ENCODE measurements at places on chromosomes 5 and 9.

DNA sequence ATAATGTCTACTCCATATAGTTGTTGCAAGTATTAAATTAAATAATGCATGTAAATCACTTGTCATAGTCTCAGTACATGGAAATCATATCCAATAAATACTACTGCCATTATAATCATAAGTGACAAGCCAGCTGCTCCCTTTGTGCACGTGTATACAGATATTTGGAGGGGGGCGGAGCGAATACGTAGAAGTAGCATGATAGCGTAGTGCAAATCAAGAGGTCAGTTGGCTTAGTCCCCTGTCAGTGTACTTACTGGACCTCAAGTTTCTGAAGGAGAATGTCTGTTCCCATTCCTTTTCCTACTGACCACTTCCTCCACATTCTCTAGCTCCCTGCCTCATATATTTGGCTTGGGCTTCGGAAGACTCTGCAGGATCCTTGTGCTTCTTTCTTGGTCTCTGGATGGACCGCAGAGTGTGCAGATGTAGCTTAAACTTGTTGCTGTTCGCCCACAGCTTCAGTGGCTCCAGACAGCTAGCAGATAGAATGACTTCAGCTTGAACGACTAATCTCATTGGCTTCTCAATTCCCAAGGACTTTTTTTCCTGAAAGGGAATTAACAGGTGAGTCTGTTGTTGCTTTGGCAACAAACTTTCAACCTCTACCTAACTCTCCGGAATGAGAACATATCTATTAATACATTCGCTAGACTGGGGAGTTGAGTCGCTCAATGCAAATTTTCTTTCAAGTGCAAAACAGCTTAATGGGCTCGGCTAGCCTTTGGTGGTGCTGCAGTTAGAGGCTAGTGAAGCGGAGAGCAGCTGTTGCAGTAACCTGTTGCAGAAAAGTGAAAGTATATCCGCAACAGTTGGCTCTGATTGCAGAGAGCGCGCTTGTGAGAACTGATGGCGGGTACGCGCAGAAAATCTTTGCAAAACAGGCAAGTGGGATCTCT lies at the start of gene PCDHB1:
PCDHB1 (plus strand) TSS at position 753 of the 899 bp plus-strand sequence; CDS start at position 850, 97 bp downstream.
- peak; percentile 61 for DNase-seq

DNA sequence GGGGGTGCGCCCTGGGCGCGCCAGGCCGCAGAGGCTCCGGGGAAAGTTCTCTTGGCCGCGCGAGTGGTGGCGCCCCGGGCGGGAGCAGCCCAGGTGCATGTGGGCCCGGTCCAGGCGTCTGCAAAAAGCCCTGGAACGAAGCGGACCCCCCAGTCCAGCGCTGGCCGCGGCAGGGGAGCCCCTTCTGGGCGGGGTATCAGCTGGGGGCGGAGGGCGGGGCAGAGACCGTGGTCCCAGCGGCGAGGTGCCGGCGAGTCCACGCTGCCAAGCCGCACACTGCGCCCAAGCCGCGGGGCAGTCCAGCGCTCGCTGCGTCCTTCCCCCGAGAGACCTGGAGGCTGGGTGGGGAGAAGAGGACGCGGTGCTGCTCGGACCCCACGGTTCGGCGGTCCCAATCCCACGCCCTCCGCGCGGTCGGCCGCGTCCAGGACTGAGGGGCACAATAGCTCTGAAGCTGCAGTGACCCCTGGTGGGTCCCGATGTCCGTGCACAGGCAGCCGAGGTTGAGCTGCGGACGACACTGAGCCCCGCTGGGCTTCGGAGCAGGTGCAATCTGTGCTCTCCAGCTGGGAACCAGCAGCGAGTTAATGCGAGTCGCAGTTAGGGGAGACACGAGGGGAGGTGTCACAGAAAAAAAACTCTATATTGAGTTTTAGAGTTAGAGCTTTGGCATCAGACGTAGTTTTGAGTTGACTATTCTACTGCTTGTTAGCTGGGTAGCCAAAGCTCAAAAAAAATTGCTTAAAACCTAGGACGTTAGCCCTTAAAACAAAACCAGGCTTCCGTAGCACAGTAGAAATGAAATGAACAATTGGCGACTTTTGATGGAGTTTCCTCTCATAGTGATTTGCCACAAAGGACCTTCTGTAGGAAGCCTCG lies 1.1 kb upstream of the EPB41L4A start:
- no peak for DNase-seq

DNA sequence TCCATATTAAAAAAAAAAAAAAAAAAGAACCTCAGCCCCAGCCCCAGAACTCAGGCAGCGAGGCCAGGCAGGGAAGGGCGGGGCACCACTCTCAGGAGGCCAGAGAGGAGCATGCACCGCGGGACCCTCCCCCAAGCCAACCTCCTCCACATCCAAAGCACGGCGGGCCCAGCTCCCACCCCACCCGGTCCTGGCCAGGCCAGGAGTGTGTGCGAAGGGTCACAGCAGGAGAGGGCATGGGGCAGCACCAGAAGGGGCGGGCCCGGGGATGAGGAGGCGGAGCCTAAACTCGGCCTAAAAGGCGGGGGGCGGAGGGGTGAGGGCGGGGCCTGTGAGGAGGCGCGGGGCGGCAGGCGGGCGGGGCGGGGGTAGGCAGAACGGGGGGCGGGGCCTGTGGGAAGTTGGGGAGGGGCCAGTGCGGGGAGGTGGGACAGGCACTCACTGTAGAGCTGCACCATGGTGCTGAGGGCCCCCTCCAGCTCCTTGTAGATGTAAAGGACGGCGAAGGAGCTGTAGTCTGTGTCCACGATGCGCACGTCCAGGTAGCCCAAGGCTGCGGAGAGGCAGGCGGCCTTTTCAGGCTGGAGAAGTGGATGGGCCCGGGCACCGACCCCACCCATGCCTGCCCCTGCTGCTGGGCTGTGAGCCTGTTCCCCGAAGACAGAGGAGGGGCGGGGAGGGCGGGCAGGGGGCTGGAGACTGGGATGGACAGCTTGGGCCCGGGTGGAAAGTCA lies 1.2 kb downstream of the LCN15 start:
- DNase-seq, result no peak

GRCh38 chr5:72830362-72830761 lies 13.9 kb downstream of the TNPO1 start:
- no peak for DNase-seq

GRCh38 chr9:29865764-29866313 lies 2292.6 kb upstream of the C9orf72 start:
- no peak for DNase-seq

- no peak for DNase-seq
Observed at GRCh38 chr9:21741151-21741550, 61.3 kb upstream of the MTAP start.

- no peak for DNase-seq
Observed at GRCh38 chr5:135546101-135546500, 10.3 kb upstream of the NEUROG1 start.

- DNase-seq, result peak; percentile 91
Observed at GRCh38 chr9:98045234-98046179, 11.0 kb upstream of the NANS start.

DNA sequence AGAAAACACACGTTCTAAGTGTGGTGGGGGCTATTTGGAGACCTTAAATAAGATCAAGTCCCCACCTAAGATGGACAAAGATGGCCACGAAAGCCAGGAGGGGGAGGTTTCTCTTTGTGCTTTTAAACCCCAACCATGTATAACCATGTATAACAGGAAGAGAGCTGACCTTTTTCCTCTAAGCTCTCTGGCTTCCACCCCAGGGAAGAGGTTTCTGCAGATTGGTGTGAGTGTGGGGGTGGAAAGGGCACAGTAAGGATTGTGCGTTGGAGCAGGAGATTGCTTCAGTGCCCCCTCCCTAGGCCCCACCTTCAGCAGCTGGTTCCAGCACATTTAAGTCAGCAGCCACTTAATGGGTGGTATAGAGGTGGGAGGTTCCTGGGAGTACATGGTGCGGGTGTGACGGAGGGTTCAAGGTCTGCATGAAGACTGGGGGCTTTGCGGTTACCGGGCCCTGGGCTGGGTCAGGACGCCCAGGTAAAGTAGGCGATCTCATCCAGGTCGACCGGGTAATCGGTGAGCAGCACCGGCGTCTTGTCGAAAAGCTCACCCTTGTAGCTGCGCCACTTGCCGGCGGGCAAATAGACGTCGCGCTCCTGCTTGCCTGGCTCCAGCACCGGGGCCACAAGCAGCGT lies 6.2 kb downstream of the MYORG start:
- no peak for DNase-seq

DNA sequence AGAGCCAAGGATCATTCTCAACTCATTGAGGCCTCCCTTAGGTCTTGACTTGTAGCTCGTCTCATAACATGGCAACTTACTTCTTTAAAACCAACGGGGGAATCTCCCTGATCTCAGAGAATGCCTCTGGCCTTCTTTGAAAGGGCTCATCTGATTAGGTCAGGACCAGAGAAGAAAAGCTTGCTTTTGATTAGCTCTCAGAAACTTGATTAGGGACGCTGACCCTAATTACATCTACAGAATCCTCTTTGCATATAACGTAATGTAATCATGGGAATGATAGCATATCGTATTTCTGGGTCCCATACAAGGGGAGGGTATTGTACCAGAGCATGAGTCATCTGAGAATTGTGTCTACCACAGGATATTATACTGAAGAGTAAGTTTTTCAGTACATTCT lies 125.1 kb upstream of the SH3GL2 start:
- DNase-seq, result no peak

DNA sequence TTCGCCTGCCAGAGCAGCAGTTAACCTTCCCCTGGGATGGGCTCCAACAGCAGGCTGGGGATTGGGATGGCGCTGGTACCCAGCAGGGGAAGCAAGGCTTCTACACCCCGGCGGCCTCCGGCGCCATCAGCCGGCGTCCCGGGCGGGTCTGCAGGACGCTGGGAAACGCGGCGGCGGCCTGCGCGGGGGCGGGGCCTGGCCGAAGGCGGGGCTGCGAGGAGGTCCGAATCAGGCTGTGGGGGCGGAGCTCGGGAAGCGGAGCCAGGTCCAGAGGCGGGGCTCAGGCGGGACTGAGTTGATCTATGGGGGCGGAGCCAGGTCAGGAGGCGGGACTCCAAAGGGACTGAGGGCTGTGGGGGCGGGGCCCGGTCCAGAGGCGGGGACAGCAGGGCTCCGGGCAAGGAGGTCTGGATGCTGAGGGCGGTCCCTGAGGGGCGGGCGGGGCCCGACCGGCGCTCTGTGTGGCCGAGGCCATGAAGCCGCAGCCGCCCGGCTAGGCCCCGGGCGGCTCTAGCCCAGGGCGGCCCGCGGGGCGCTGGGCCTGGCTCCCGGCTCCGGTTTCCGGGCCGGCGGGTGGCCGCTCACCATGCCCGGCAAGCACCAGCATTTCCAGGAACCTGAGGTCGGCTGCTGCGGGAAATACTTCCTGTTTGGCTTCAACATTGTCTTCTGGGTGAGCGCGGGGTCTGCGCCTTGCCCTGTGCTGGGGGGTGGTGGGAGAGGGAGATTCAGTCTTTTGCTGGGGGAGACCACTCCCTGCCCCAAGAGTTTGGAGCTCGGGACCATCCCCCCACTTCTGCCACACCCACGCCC lies at the start of gene TSPAN17:
TSPAN17 (plus strand) TSS at position 455 of the 813 bp plus-strand sequence; CDS start at position 587, 132 bp downstream.
- peak; percentile 92 for DNase-seq

DNA sequence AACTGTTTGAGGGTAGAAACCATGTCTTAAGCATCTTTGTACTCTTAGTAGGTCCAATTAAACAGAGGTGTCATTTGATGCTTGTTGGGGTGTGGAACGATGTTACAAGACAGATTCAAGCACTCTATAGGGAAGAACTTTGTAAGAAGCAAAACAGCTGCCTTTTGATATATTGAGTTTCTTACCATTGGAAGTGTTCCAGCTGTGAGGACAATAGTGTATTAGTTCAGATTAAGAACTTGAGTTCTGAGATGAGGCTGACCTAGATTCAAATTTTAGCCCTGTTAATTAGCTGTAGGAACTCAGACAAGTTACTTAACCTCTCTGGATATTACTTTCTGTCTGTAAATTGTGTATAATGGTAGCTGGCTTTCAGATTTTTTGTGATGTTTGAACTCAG lies 19.6 kb upstream of the ZNF462 start:
- no peak for DNase-seq

DNA sequence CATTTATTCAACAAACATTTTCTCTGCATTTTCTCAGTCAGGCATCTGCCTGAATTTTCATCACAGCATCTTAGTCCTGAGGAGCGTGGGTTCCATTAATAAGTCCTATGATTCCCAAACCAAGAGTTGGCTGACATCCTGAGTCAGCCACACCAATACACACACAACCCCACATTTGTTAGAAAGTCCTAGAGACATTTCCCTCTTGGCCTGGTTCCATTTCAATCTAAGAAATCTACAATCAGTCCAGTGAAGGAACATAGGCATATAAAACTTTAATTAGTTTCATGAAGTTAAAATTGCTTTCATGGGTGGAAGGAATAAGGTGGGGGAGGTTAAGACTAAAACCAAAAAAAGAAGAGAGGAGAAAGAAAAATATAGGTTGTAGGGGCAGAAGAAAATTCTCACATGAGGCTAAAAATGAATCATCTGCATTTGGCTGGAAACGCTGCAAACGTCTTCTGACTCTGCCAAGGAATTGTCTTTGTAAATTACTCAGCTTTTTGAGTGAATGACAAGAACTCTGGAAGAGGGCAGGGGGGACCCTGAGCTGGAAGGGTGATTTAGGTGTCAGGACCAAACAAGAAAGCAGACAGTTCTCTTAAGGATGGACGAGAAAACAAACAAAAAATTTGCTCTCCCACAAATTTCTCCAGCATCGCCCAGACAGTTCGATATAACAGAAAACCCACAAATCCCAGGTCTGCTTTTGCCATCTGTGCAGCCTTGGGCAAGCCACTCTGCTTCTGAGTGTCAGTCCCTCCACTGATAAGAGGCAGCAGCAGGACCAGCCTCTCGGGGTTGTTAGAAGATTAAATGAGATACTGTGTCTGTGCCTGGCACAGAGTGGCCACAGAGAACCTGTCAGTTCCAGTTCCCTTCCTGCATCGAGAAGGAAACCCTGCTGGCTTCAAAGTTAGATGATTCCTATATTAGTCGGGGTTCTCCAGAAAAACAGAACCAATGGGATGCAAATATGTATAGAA lies 289.7 kb downstream of the CDK5RAP2 start:
- no peak for DNase-seq

DNA sequence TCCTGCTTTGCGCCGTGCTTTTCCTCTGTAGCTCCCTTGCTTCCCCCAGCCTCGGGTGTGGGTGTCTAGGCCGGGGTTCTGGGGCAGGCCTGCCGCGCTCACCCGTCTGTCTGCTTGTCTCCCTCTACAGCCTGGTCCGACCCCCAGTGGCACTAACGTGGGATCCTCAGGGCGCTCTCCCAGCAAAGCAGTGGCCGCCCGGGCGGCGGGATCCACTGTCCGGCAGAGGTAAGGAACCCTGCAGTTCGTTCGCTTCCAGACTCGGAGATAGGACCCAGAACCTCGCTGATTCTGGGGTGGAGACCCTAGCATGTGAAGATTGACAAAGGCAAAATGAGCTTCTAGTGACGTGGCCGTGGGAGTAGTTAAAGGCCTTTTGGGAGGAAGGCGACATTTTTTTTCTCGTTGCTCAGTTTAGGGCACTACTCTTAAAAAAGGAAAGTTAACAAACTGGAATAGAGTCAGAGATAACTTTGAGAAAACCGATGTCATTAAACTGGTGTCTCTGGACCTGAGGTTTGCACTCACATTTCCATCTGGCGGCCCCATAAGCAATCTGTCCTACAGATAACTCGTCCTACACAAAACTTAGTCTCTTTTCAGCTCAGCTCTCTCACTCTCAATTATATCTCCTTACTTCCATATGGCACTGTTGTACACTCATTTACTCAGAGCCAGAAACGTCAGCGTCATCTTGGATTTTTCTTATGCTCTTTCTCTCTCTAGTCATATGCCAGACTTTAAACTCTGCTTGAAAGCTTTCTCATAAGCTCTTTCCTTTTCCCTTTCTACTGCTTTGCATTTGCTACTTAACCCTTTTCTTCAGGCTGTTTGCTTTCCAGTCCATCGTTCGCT lies 561 bp downstream of the SEC61B start:
- no peak for DNase-seq

All from SHP77 treated with DMSO at 0.1 percent for 48 hours (cell line).